AG04450 (cell line): ENCODE measurements at places on chromosomes 1 and 21. TPM values are rescaled to one million over a fixed set of nuclear protein-coding genes. Genes with fewer than 3 reads are reported as not detected.

- no peak for DNase-seq
Observed at GRCh38 chr1:50425376-50426107, 2.3 kb upstream of the DMRTA2 start.

Gene WNT3A
- polyA plus RNA-seq, result not detected in 2 replicates

DNA sequence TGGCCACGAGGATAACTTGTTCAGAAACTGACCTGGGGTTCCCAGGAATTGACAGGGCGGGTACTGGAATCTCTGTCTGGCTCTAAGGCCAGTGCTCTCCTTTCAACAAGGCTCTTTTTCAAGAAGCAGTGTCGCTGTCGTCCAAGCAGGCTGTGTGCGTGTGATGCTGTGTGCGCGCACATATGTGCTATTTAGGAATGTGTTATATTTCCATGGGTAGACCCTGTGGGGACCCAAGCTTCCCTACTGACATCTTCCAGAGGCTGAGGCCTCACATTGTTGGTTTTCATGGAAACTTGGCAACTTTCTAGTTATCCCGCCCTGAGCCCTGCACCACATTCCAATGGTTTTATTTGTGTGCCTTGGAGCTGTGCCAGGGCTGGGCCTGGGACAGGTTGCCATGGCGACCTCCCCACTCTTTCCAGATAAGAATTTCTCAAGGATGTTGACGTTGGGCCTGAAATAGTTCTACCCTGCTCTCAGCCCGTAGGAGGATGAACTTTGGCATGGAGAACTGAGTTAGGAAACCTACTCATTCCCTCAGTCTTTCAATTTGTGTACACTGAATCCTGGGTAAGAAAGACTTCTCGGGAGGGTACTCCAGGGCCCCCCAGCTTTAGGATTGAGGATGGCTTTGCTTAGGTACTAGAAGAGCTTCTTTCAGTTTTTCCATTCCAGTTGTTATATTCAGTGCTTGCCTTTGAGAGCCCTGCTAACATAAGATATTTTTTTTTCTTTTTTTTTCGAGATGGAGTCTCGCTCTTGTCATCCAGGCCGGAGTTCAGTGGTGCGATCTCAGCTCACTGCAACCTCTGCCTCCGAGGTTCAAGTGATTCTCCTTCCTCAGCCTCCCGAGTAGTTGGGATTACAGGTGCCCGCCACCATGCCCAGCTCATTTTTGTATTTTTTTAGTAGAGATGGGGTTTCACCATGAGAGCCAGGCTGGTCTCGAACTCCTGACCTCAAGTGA is 38.8 kb upstream of the SRSF10 start:
- peak; percentile 99 for DNase-seq

DNA sequence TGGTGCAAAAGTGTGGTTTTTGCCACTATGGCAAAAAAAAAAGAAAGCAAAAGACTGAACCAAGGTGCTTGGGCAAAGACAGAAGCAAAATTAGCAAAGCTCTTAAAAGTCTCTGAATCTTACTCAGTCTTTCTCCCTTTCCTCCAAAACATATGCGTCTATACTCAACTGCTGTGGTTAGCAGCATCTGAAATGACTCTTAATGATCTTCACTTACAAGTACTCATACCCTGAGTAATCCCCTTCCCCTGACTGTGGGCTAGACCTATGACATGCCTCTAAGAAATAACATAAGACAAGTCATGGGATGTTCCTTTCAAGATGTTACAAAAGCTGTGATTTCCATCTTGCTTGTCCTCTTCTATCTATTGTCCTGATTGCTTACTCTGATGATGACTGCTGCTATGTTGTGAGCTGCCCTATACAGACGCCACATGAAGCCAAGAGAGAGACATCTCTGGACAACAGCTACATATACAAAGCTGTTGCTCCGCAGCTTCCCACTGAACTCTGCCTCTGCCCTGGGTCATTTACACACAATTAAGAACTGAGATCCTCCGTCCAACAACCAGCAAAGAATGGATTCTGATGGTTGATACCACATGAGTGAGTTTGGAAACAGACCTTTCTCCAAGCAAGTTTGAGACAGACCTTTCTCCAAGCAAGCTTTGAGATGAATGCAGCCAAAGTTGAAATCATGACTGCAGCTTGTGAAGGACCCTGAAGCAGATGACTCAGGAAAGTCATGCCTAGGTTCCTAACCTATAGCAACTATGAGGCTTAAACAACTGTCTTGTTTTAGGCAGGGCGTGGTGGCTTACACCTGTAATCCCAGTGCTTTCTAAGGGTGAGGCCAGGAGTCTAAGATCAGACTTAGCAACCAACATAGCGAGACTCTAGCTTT is 55.2 kb downstream of the PUM1 start:
- peak; percentile 43 for DNase-seq

GRCh38 chr1:93678946-93679480 is 2.6 kb downstream of the BCAR3 start:
- no peak for DNase-seq

- no peak for DNase-seq
Observed at GRCh38 chr1:116253566-116254382, 119.3 kb upstream of the ATP1A1 start.

Gene CACNA1S
- polyA plus RNA-seq, result not detected in 2 replicates

GRCh38 chr1:26268290-26269197 is 11.3 kb upstream of the SH3BGRL3 start:
- no peak for DNase-seq

DNA sequence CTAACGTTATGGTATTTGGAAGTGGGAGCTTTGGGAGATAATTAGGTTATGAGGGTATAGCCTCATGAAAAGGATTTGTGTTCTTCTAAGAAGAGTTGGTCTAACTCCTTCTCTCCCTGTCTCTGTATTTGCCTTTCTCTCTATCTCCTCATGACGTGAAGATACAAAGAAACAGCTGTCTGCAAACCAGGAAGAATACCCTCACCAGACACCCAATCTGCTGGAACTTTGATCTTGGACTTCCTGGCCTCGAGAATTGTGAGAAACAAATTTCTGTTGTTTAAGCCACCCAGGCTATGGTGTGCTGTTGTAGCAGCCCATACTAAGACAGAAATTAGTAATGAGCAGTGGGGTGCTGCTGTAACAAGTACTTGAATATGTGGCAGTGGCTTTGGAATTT is 16.1 kb downstream of the C1orf141 start:
- DNase-seq, result no peak

Gene DNAH14
- polyA plus RNA-seq, result 7.2 and 11.1 TPM in 2 replicates

DNA sequence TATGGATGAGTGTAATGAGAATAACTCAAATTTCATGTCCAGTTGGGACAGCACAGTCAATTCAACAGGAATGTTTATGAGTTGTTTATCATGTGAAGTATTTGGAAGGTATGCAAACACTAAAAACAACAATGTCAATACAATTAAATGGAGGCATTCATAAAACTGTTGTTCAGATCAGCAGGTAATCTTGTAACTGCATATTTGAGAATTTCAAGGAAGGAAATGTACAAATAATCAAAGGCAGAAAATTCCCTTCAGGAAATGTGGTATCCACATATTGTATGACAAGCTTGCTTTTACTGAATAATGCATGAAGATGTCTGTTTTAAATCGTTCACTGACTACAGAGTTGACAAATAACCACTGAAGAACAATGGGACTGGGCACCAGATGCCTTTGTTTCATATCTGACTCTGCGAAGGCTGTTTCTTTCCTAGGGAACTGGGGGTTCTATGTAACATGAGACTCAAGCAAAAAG is 198.3 kb downstream of the LTN1 start:
- no peak for DNase-seq
